Iris pigment epithelial cell (primary cell): ENCODE measurements at places on chromosomes 2 and 18.
A peak's percentile ranks its signal among the peaks of the same experiment; 100 is the strongest.

DNA sequence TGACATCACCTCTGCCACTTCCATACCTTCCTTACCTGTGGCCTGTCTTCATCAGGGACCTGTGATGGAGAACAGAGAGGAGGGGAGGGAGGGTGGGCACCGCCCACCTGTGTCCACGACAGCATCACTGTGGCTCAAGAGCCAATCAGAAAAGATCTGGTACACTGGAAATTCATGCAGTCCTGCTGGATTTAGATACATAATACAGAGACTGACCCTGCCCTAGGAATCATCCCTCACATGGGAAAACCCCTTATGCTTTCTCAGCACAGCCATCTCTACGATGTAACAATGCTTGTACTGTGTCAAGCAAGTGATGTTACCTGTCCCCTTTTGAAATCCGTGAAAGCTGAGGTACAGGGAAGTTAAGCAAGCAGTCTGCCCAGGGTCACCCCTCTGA lies 145.6 kb upstream of the EPAS1 start:
- DNase-seq: peak; percentile 55

DNA sequence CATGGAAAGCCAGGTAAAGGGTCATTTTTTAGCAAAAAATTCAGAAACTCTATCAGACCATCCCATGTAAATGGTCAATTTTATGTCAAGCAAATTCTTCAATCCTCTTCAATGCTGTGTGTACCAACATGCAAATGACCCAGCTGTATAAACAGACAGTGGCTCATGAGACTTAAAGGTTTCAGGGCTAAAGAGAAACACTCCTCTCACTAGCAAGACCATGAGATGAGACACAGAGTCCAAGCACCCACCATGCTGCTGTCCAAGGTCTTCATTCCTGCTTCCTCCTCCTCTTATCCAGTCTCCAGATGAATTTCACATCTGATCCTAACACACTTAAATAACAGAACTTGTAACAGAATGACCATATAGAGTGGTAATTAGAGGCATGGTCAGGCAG lies 30.8 kb upstream of the ONECUT2 start:
- DNase-seq: no peak

DNA sequence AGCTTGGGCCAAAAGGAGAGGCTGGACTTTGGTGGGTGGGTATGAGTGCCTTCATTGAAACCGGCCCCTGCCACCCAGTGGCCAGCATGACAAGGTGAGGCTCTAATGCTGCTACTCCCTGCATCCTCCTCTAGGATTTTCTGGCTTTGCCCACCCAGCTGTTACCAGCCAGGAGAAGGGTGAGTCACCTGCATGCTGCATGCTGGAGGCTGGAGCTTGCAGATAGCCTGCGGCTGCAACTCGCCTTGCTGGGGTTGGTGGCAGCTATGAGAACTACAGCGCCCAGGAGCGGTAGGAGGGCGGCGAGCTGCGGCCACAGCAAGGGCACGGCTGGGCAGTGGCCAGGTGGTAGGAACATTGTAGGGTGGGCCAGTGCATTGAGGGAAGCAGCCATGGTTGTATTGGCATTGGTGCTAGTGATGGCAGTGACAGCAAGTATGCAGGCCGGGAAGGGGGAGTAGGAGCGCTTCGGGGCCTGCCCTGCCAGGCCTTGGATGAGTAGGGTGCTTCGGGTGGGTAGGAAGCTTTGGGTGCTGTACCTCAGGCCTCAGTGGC lies 75.4 kb upstream of the SLC35G4 start:
- DNase-seq: no peak

DNA sequence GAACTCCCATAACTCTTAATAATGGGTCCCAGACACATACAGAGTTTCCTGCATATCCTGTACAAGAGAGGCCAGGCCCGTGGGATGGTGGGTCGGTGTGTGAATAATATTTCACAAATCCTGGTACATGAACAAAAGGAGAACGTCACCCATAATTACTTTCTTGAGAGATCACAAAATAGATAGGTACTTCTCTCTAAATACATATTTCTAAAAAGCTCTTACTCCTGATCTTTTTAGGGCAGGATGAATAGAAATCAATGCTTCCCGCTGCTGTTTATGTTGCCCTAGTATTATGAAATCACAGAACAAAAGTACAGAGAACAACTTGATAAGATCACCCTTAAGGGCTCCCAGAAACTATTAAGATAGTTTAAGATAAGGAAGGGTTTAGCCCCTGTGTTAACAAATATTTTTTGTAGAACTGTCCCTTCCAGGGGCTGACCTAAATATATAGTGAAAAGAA lies 5.4 kb downstream of the IRS1 start:
- no peak for DNase-seq

- DNase-seq: no peak
Measured at GRCh38 chr2:38152913-38153312, 77.0 kb upstream of the CYP1B1 start.

DNA sequence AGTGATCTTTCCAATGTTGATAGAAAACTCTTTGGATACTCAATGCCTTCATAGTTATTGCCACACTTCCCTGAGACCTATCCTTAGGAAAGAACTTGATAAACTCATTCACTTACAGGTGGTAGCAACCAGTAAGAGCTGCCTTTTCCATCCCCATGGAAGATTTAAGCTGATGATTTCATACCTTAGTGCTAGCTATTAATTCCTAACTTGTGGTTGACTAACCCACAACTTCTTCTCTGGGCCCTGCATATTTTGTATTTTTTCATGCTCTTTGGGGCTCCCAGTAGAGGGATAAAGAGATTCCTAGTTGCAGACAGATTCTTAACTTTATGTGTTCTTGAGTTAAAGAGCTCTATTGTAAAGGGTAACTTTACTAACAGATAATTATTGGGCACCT lies 25.2 kb upstream of the SIX3 start:
- DNase-seq: no peak

DNA sequence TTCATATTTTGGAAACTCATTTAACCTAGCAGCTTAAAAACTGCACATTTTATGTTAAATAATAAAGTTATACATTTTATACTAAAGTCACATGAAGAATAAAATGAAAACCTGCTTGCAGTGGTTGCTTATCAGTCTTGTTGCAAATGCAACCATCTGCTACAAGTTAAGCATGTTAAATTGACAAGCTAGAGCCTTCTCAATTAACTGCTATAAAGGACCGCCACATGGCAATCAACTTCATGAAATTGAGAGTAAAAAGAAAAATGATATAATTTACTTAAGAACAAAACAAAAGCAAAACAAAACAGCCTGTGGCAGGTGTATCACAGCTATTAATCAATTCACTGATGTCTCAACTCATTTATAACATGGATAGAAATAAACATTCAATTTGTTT lies 78.7 kb downstream of the RTTN start:
- no peak for DNase-seq

DNA sequence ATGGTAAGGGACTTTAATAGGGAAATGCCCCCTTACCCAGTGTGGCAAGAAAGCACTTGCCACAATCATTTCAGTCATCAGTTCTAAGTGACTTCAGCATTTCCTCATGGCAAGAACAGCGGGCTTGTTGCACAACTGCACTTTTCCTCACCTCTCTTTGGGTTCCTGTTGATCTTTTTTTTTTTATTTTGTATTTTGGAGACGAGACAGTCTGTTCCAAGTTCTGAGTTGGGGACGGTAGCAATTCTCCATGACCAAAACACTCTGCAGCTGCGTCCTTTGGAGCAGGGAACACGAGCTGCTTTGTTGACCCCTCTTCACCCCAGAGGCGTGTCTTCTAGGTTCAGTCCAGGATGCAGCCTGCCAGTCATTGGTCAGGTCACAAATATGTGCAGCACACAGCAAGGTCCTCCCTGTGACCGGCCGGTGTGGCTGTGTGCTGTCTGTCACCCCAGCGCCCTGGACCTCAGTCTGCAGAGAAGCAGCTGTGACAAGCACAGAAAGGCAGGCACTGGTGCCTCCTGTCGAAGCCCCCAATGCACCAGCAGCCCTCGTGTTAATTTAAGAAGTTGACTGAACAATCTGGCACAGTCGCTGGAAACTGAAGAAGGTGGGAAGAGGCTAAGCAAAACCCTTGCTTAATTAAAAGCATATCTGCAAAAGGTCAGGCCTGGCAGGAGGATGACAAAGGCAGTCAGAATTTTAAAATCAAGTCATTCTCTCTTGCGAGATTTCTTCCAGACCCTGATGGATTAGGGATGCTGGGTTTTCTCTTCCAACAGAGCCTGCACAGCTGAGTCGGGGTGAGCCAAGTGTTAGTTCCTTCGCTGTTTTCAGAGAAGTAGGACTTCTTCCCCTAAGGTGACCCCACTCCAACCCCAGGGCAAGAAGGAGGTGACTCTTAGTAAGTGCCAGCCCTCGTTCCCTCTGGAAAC lies 96.7 kb upstream of the COPS8 start:
- DNase-seq: peak; percentile 20

GRCh38 chr2:239809391-239809790 lies 215.8 kb downstream of the NDUFA10 start:
- no peak for DNase-seq

- DNase-seq: no peak
Measured at GRCh38 chr2:20123871-20124594, 72.6 kb upstream of the LAPTM4A start.

DNA sequence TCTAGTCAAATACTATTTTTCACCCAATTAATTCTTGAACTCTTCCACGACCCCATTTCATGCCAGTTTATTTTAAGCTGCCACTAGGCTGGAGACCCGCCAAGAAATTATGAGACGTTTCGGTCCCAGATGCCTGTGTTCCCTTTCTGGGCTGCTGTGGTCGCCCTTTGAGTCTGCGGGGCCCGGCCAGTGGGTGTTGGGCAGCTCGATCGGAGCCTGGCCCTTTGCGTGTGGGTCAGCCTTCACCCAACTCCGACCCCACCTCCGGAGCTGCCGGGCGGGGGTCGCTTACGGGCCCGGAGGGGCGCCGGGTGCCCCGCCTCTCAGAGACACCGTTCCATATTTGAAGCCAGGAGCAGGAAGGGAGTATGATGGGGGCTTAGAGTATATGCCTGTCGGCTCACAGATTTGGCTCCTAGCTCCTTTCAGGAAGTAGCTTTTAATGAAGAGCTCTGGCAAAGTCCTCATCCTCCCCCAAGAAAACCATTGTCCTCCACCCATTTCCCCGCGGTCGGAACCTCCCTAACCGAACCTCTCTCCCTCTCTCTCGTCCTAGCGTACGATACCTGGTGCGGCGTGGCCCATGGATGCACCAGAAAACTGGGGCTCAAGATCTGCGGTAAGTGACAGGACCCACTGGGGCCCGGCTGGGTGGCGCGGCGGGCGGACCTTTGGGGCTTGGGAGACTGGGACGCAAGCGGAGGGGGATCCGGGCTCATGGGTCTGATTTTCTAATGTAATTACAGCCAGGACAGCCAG lies 5.0 kb downstream of the GAD1 start:
- no peak for DNase-seq

DNA sequence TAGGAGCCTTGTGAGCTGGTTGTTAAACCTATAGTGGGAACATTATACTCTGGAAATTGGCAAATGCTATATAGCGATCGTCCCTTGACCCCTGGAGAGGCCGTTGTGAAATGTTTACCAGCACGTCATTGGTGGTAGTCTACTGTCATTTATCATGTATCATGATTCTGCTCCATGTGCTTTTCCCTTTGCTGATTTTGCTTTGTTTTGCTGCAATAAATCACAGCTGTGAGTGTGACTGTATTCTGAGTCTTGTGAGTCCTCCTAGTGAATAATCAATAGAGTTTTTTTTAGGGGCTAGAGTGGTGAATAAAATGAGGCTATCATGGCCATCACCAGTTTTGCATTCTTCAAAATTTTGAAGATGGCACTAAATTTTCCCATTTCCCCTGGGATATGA lies 189.1 kb downstream of the HRH4 start:
- no peak for DNase-seq

DNA sequence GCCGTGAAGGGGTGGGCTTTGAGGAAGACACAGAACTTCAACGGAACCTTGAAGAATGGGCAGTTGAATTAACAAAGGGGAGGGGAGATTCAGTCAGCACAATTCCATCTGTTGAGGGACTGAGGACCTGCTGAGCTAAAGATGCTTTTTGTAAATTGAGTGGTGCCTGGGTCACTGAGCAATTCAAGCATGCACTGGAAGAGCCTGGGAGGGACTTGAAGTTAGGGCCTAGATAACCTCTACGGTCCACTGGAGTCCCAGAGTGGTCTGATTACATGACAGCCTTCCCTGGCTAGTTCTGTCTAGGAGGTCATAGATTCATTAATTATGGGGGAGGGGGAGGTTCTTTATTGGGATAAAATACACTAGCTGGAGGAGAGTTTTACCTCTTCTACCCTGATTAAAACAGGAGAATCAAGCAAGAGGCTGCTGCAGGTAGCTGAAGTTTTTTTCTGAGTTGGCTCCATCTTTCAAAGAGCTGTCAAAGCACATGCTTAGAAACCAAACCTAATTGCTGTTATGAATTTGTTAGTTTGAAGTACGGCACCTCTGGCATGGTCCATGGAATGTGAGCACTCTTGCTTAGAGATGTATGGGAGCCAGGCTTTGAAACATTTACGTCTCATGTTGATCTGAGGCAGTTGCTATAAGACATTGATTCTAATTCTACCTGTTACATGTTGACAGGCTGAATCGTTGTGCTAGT lies 290.2 kb downstream of the PRKCE start:
- no peak for DNase-seq

DNA sequence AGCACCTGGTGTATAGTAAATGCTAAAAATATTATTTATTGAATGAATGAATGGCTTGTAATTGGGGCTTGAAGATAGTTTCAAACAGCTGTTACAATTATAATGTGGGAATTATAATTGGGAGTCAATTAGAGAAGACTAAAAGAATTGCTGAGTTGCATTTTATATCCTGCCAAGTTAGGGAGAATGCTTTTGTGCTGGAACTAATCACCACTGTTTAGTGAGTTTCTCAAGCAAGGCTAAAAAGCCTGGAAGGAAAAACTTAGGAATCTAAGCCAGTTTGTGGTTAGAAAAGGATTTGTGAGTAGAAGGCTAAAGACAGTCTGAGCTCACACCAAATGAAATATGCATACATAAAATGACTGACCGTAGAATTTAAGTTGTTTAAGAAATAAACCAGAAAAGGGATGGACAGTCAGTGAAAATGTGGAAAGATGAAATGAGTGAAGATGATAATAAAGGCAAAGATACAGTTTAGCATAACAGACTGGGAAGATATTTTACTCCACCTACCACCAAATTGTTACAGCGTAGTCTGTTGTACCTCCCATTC lies 647.7 kb upstream of the FSHR start:
- DNase-seq: no peak

- DNase-seq: peak; percentile 71
Measured at GRCh38 chr2:42147641-42148274, 21.4 kb upstream of the EML4 start.

- DNase-seq: no peak
Measured at GRCh38 chr2:84619794-84620371, 103.6 kb downstream of the DNAH6 start.

DNA sequence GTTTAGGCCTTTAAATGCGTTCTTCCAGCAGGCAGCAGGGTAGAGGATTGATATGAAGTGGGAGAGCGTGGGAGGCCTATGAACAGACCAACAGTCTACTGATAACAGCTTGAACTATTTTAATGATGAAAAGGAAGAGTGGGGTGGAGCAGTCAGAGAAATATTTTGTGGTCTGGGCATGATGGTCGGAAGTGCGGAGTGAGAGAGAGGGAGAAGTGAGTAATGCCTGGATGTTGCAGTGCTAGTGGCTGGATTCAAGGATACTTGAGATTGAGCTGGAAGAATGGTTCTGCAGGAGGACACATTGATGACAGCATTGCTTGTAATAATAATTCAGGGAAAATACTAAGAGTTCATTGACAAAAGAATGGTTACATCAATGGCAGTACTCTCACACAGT lies 151.0 kb upstream of the DAPL1 start:
- peak; percentile 79 for DNase-seq
